ENCODE measurements at places on chromosomes 5 and 9.

- no peak for DNase-seq
These were observed 22.7 kb downstream of the CAVIN4 start for GRCh38 chr9:100600521-100601079.

- DNase-seq: no peak
These were observed 40.2 kb upstream of the PALM2AKAP2 start for GRCh38 chr9:109739760-109740159.

DNA sequence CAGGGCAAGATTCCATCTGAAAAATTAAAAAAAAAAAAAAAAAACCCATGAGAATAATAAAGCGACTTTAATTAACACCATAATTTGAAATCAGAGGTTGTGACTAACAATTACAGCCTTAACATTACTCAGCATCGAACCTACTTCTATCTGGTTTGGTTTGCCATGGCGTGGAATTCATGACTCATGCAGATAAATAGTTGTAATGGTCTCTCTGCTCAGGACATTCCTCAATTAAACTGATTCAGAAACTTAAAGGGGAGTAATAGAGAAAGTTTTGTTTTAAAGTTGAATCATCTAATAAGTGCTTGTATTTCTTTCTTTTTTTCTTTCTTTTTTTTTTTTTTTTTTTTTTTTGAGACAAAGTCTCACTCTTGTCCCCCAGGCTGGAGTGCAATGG is 135.5 kb downstream of the SPATA31D1 start:
- DNase-seq: no peak

DNA sequence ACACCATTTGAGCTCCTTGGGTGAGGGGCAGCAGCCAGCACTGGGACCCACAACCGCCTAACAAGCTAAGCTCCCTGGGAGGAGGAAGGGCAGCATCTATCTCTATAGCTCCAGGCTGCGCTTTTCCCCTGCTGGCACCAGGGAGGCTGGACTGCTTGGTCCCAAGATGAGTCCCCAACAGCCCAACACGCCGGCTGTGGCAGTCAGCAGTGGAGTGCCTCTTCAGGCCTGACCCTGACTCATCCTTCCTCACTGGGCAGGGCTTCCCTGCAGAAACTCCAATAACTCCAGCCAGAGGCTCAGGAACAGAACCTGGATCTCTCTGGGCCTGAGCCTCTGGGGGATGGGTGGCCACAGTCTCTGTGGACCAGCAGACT is 113.7 kb upstream of the ADAMTS16 start:
- DNase-seq: no peak

DNA sequence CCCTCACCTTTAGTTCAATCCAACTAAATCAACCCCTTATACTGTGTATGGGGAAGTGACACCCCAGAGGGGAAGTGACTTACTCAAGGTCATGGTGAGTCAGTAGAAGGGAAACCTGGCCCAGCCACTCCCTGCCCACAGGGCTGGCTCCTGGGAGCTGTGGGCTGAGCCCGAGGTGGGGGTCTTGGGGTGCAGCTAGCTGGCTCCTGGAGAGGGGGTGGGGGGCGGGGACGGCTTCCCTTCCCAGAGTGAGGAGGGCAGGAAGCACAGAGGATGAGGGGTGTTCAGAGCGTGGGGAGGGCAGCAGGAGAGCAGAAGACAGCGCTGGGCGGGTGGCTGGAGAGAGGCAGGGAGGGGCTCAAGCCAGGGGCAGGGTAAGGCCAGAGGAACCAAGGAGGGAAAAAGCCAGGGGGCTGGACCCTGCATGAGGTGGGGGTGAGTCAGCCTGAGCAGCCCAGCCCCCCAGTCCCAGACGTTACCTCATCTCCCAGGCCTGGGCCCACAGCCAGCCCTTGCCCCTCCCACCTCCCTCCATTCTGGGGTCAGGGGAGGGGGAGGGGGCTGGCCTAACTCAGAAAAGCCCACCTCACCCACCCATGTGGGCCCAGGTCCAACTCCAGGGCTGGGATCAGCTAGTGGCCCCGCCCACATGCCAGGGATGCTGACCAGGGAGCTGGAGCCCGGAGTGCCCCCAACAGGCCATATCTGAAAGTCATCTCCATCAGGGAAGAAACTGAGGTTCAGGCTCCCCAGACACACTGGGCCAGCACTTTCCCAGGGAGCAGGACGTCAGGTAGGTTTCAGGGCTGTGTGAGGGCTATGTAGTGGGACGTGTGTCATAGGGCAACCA is 2.8 kb downstream of the PDLIM7 start:
- no peak for DNase-seq

- no peak for DNase-seq
These were observed 386.5 kb downstream of the GADD45G start for GRCh38 chr9:89991204-89991790.

- DNase-seq: no peak
These were observed 107.5 kb downstream of the RGS3 start for GRCh38 chr9:113570749-113571711.

- no peak for DNase-seq
These were observed 3.2 kb upstream of the ARL15 start for GRCh38 chr5:54313311-54314270.

- DNase-seq: no peak
These were observed 206.4 kb downstream of the COMMD10 start for GRCh38 chr5:116291271-116291670.

DNA sequence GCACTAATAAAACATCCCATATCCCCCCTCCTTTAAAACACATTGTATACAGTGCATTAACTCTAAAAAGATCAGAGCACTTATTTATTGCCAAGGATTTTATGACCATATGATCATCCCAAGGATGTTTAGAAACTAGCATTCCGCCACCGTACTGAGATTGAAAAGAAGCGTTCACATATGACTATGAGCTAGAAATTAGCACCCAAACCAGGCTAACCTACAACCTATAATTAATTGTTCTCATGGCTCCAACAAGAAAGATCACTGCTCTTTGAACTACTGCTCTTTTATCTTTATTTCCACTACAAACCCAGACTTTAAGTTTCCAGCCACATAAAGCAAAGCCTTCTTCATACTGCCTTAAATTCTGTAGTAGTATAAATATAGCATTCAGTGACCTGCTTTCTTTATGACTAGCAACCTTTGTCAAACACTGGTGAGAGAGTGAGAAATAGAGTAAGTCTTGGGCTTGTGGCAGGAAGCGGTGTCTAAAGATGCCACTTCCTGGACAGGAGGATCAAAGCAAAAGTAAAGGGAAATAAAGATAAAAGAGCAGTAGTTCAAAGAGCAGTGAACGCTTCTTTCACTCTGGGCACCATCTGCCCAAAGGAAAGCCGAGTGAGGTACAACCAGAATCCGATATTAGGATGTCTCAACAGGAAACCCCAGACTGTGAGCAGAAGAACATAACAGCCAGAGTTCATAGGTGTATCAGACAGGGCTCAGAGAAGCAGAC is 151.1 kb upstream of the ERCC6L2 start:
- DNase-seq: peak; percentile 28

GRCh38 chr5:75985077-75985476 is 98.1 kb upstream of the SV2C start:
- no peak for DNase-seq

DNA sequence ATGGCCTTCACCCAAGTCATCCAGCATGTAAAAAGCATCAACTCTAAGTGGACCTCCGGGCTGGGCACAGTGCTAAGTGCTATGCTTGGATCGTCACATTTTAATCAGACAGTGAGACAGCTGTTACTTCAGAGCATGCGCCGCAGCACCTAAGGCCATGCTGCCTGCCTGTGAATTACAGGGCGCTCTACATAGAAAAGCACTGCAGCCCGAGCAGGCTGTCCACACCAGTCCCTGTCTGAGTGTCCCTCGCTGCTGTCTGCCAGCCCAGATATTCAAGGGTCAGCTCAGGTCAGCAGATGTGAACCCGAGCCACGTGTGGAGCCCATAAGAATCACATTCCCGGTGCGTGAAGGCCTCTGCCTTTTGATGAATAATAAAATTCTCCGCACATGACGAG is 37.1 kb downstream of the AK8 start:
- DNase-seq: no peak

- no peak for DNase-seq
These were observed 23.8 kb downstream of the PHAX start for GRCh38 chr5:126624534-126624933.

- DNase-seq: no peak
These were observed 13.6 kb downstream of the OTULINL start for GRCh38 chr5:14595189-14595588.

- DNase-seq: no peak
These were observed 445.3 kb downstream of the NTRK2 start for GRCh38 chr9:85114799-85115198.

- no peak for DNase-seq
These were observed 265.8 kb downstream of the MED10 start for GRCh38 chr5:6112538-6112937.

All from stimulated activated CD8-positive, alpha-beta memory T cell treated with anti-CD3 and anti-CD28 coated beads, Interleukin-4, amount 100 ng/mL, for 1 hour (primary cell).